ENCODE measurements at places on chromosomes 7 and 10. TPM values are rescaled to one million over a fixed set of nuclear protein-coding genes. Genes with fewer than 3 reads are reported as not detected.

DNA sequence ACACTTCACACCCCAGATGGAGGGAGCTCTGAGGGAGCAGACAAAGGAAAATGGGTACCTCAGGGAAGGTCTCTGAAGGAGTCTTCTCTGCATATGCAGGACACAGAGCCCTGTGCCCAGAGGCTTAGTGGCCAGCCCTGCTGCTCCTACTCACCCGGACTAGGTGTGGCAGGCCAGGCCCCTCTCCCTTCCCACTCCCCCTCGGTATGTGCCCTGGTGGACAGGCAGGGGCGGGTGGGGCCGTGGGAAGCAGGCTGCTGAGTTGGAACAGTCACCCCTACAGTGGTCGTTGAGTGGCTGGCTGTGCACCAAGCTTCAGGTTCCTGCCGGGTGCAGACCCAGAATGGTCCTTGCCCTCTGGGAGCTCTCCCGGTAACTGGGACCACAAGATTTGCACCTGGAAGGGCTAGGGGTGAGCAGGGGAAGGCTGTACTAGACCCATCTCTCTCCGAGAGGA lies 68.6 kb downstream of the ZMIZ1 start:
- no peak for DNase-seq

DNA sequence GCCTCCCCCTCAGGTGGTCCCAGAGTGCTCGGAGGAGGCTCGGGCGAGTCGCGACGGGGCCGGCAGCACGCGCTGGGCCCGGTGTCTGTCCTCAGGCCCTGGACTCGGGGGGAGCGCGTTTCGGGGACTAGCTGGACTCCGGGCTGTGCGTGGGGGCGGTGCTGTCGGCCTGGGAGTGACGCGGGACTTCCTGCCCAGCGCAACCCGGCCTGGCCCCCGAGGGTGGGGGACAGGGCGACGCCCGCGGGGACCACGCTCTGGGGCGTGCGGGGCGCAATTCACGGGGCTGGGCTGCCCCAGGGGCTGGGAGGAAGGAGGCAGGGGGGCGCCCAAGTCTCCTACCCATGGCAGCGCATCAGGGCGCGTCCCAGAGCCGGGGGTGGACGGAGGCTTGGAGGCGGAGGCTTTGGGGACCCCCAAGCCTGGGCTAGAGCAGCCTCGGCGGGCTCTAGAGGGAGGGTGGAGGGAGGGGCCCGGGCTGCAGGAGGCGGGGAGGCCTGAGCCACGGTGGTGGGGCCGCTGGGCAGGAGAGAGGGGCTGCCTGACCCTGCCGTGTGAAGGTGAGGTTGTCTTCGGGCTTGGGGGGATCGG lies 2.3 kb upstream of the VENTX start:
- DNase-seq, result no peak

GRCh38 chr7:98568891-98569290 lies 48.2 kb upstream of the NPTX2 start:
- no peak for DNase-seq

- no peak for DNase-seq
These were observed 66.5 kb downstream of the SHH start for GRCh38 chr7:155745737-155746136.

DNA sequence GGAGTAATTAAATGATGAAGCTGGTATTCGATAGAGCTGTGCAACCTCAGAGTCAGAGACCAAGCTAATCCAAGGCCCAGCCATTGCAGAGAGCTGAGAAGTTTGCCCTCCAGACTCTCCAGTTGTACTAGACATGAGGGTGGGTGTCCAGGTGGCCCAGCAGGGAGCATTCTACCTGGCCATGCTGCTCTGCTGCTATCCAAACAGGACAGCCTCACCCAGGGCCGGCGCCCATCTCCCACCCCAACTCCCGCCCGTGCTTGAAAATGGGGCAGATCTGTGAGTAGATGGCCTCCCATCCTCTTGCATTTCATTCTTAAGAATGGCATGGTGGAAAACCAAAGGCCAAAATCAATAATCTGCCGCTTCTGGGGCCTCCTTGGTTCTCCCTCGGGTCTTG lies 124.2 kb downstream of the TCERG1L start:
- no peak for DNase-seq

DNA sequence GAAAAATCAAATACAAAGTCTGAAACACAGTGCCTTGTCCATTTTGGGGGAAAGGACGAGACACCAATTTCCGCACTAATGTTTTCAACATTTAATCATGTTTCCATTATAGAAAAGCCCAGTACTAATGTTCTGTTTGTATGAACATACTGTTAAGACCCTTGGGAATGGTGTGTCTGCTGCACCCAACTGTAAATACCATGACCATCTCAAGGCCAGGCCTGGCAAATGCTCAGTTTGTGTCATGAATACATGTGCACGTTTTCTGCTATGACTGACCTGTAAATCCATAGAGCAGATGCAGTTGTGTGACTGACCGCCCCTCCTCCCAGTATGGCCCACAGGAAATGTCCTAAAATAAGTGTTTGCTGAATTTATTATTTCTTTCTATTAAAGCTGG lies 270.0 kb downstream of the TNS3 start:
- DNase-seq, result no peak

- no peak for DNase-seq
These were observed 14.3 kb downstream of the UNCX start for GRCh38 chr7:1246871-1247526.

DNA sequence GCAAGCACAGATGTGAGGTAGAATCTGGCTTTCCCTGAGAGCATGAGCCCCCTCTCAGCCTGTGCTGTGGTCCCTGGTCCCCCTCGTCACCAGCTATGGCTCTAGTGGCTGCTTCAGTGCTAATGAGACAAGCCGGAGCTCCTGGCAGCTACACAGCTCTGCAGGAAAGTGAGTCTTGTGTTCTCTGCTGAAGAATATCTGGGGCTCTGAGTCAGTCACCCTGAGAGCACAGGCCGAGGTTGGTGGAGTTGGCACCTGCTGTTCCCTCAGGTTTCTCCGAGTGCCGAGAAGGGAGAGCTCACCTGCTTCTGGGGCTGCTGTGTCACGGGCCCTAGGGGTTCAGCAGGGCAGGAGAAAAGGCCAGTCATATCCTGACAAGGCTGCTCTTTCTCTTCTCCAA lies 37.2 kb upstream of the GJD4 start:
- no peak for DNase-seq

GRCh38 chr7:88432301-88432700 lies 125.6 kb upstream of the STEAP4 start:
- DNase-seq, result no peak

DNA sequence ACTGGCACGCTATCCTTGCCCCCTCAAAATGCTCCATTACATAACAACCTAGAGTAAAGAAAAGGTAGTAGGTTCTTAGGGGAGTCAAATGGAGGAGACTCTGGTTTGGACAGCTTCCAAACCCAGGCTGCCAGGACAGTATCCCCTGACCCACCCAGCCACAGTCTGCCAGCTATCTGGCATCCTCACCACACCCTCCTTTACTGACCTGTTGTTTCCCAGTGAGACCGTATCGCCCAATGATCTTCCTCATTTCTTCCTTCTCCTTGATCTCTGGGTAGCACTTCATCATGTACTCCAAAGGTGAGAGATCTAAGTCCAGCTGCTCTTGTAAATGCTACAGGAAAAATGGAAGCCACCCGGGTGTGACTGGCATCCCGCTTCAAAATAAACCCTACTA lies 5.1 kb upstream of the H2BK1 start:
- DNase-seq, result no peak

- DNase-seq, result no peak
These were observed 3.7 kb upstream of the ANKRD1 start for GRCh38 chr10:90924552-90924951.

DNA sequence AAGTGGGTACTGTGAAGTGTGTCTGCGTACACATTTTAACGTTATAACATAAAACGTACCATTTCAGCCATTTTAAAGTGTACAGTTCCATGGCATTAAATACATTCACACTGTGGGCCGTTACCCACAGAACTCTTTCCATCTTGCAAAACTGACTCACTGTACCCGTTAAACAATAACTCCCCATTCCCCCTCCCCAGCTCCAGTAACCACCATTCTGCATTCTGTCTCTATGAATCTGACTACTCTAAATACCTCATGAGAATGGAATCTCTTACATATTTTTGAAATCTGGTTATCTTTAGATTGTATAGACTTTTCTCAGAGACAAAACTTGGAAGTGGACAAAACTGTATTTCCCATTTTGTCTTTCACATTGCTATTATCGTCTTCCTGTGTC lies 9.3 kb downstream of the ARL3 start:
- peak; percentile 60 for DNase-seq

GRCh38 chr10:17918187-17918903 lies 33.4 kb upstream of the SLC39A12 start:
- DNase-seq, result no peak

DNA sequence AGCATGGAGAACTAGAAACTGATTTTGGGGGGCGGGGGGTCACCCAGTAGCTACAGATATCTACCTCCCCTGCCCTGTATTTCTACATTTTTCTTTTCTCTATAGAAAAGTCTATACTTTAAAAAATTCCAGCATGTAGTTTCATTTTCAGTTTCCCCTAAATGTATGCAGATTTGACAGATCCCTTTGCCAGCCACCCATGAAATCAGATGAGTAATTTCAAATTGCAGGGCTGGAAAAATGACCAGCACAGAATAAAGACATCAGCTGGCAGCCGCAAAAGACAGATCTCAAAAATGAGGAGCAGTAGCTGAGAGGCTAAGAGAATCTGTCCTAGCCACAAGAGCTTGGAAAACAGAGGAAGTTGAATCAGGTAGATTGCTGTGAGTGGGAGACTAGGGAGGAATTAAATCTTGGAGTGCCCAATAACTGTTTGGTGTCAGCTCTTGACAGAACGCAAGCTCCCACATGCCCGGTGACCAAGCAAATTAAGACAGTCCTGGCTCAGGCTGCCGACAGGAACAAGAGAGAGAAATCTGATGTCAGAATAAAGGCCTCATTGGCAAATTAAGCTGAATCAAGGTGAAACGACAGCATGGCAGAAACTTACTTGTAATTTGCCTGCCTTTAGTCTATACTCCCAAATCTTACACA lies 24.5 kb downstream of the ADRB1 start:
- no peak for DNase-seq

DNA sequence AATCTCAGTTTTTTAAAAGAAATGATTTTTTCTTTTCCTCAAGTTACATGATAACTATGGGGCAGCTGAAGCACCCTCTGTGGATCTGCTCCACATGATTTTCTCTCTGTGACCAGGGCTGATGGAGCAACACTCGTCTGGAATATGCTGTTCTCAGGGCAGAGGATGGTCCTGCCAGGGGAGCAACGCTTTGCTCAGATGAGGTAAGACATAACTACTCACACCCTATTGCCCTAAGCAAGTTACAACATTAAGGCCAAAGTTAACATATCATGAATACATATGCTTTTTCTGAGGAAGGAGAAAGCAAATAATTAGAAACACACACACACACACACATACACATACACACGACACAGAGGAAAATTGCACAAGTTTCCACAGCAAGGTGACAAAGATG lies 71.4 kb downstream of the CALCR start:
- DNase-seq, result no peak

GRCh38 chr7:113799896-113800295 lies 118.9 kb downstream of the PPP1R3A start:
- no peak for DNase-seq

DNA sequence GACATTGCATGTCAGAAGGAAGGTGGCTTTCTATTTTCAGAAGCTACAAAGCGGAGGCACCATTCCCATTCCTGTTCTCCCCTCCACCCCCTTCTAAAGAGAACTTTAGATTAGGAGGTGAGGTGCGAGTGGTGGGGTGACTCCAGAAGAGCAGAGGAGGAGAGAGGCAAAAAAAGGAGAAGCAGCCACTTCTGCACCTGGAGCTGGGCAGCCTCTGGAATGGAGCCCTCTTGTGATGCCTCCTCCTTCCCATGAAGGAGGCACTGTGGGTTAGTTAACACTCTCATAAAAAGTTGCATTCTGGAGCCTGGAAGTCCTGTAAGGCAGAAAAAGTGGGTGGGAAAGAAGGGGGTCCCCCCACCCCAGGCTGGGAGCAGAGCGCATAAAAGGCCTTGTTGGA lies 4.8 kb downstream of the PTF1A start:
- DNase-seq, result no peak

DNA sequence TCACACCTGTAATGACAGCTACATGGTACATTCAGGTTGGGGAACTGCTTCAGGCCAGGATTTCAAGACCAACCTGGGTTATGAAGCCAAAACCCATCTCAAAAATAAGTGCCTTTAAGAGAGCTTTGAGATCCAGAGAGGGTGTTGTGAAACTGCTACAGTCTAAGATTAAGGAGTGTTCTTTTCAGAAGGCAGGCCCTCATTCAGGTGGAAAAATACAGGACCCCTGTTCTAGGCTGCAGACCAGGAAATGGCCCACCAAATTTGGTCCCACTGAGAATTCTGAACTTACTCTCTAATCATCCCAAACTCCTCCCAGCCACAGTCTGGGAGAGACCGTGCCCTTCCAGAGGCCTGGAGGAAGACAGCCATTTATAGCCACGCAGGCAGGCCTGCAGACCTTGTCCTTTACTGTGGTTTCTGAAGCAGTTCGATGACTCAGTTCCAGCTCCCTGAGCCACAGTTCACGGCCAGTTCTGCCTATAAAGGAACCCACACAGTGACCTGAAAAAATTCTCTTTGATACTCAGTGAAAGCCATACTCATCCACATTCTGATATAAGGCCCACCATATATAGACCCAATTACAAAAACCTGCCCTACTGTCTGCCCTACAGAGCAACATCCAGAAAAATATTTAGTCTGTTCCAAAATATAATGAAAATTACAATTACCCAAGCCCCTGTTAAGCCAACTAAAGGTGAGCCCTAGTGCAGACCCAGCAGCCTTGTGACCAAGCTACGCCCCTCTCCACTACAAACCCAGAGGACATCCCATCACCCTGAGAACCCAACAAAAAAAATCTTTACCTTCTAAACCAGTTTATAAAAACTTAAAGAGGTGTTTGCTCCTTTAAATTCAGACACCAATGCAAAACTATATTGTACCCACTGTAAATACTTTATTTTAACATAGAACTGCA lies 21.2 kb downstream of the ZNF680 start:
- no peak for DNase-seq

- DNase-seq, result no peak
These were observed 541.4 kb downstream of the SUGCT start for GRCh38 chr7:40676221-40676620.

DNA sequence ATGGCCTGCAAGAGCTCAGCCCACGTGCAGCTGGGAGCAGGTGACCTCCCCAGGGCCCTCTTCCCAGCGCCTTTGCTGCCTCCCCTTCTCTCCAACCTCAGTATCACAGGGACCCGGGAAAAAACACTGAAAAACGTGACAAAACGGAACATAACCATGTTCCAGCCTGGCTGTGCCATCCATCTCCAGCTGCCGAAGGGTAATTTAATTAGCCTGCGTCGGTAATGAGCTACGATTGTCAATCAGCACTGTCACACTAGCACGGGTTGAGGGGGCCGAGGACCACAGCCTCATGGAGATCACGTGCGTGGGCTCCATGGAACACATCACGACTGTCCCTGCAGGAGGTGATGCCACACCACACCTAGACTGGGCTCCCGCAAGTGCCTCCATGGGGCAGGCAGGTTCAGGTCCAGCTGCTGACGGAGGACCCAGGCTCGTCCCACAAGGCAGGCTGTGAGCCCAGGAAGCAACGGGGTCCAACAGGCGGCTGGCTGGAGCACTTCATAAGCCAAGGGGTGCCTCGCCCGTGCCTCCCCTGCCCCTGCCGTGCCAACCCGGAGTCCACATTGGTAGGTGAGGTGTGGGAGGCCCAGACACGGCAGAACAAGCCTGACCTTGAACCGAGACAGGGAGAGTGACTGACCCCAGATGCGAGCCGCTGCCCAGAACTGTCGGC lies 199.5 kb downstream of the ELFN1 start:
- DNase-seq, result no peak

CRHR2 gene
- total RNA-seq, result not detected

EVX1 gene
- total RNA-seq, result not detected

CLCN1 gene
- not detected for total RNA-seq

PARD3 gene
- total RNA-seq, result 54.0 TPM

PTER gene
- 26.0 TPM for total RNA-seq

ITPRID1 gene
- not detected for total RNA-seq

NEUROG3 gene
- not detected for total RNA-seq

DIP2C gene
- total RNA-seq, result 17.5 TPM

ZNF503 gene
- total RNA-seq, result 6.0 TPM
